ENCODE measurements at places on chromosomes 5 and 9.

DNA sequence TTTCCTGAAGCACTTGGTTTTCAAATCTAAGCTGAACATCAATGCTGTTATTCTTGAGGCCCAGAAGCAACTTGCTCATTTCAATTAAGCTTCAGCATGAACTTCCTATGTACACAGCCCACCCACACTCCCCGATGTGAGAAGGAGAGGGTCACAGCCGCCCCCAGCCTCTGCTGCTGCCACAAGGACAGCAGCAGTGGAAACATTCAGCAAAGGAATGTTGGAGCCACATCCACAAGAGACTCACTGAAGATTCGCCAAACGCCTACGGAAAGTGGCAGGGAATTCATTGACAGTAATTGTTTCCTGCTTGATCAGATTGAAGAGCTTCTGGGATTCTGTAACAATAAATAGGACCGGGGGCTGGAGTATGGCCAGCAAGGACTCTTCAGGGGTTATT lies 2.9 kb downstream of the TGFBI start:
- no peak for DNase-seq

- DNase-seq, result peak; percentile 9
These were observed 621 bp downstream of the CEP72 start for GRCh38 chr5:612498-613424.

GRCh38 chr9:6788162-6789016 lies 30.6 kb downstream of the KDM4C start:
- DNase-seq, result peak; percentile 43

DNA sequence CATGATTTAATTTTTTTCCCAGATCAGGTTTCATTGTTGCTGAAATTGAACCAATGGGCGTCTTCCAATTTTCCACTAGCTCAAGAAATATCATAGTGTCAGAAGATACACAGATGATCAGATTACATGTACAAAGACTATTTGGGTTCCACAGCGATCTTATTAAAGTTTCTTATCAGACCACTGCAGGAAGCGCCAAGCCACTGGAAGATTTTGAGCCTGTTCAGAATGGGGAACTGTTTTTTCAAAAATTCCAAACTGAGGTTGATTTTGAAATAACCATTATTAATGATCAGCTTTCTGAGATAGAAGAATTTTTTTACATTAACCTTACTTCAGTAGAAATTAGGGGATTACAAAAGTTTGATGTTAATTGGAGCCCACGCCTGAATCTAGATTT lies 251.6 kb downstream of the ADGRV1 start:
- DNase-seq, result no peak

DNA sequence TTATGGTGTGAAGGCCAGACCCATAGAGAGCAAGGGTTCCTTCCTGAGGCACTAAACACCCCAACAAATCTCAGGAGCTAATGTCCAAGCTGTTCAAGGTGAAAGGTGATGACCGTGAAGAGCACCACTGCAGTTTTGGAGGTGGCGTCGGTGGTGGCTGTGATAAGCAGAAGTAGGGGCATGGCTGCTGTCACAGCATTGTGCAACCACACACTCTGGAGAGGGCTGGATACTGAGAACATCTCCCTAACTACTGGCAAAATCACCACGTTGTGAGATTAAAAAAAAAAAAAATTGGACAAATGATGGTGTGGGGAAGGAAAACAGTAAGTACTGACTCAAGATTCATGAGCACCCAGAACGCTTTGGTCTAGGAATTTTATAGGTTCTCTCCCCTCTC lies 156.5 kb downstream of the PJA2 start:
- no peak for DNase-seq

DNA sequence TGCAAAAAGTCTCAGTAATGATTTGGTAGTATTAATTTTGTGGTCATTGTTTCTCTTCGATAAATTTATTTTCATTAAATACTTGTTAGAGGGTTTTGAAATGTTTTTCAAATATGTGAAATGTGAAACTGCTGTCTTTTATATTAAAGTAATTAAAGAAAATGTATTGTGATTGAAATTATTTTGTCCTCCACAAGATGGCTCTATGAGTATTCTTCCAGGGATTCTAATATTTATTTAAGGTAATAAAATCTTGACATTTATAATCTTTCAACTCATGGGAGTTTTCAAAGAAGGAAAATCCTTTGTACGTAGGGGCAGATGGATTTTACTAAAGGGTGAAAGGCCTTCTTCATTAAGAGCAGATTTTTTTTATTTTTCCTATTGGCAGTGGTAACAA lies 19.3 kb downstream of the ISOC1 start:
- no peak for DNase-seq

GRCh38 chr9:33249983-33250382 lies 10.0 kb downstream of the SPINK4 start:
- DNase-seq, result no peak

- peak; percentile 86 for DNase-seq
These were observed at the start of gene PCDHGB1 for GRCh38 chr5:141349917-141350619. Gene PCDHGB1 (plus strand): TSS chr5:141350099. CDS start chr5:141350261, 162 bp downstream.

DNA sequence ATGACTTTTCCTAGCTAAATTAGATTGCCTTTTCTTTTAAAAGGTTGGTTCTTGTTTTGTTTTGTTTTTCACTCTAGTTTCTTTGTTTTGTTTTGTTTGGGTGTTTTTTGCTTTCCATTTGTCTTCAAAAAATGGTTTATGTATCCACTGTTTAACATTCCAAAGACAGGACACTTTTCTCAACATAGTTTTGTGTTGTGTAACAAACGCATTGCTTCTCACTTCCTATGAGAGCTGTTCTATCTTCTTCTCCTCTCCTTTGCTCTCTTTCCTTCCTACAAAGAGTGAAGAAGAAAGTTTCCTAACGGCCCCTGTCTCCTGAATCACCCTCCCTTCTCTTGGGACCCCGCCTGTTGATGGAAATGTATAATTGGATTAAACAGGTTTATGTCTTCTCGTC lies 539.7 kb downstream of the ACTL7B start:
- DNase-seq, result no peak

DNA sequence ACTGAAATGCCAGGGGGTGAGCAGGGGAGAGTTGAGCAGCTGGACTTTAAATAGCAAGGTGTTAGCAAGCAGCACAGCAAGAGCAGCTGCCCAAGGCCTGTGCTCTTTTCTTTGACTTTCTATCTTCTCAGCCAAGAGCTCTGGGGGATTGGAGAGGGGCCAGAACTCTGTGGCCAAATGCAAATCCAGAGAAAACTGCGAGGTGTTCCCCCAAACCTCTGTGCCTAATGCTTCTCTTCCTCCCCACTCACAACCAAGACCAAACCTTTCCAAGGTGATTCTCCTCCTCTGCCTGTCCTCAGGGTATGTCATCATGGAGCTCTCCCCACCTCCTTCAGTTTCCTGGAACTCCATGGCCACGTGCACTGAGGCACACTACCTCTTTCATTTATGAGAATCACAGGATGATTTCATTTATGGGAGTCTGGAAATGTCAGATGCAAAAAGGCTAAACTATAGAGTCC lies 118.7 kb upstream of the WWC1 start:
- DNase-seq, result peak; percentile 67

GRCh38 chr9:89519366-89519805 lies 21.5 kb upstream of the SEMA4D start:
- peak; percentile 12 for DNase-seq

DNA sequence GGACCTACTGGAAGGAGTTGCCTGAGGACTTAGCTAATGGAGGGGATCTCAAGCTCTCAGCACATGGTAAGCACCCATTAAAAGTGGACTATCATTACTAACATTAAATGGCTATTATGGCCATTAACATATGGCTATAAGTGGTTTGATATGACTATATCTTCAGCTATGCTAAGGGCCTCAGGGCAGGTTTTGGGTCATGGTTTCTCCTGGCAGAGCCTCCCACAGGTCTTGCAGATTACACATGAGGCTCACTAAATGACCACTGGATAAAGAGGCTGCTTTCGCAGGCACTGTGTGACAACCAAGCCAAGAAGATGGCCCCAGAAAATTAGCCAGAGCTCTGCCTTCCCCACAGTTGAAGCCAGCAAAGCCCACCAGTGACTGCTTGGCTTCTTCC lies 15.4 kb downstream of the CCNJL start:
- DNase-seq, result peak; percentile 53

- DNase-seq, result no peak
These were observed 3.7 kb downstream of the NR4A3 start for GRCh38 chr9:99825172-99826046.

- DNase-seq, result no peak
These were observed 122.2 kb upstream of the MAN2A1 start for GRCh38 chr5:109567374-109568044.

DNA sequence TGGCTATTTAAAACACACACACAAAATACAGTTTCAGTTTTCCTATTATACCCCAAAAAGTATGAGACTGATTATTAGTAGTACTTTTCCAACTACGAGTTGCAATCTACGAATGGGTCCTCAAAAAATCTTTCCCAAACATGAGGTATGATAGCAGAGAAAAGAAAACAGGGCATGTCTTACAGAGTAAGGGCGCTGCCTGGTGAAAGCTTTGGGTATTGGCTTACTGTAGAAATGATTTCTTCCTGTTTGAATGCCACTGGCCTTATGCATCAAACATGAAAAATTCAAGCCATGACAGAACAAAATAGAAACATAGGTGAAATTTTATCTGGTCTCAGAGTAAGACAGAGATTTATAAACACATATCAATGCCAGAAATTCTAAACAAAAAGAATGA lies 448.0 kb downstream of the SPOCK1 start:
- DNase-seq, result peak; percentile 22

DNA sequence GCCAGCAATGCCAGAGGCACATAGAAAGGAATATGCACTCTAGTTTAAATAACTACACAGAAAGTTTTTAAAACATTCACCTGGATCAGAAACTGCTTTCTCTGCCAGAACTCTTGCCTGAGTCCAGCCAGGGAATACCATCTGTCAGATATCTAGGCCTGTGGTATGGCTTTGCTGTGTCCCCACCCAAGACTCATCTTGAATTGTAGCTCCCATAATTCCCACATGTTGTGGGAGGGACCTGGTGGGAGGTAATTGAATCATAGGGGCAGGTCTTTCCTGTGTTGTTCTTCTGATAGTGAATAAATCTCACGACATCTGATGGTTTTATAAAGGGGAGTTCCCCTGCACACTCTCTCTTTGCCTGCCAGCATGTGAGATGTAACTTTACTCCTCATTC lies 41.5 kb upstream of the KCNV2 start:
- no peak for DNase-seq

GRCh38 chr5:161547738-161548486 lies 1.4 kb upstream of the GABRB2 start:
- no peak for DNase-seq

GRCh38 chr9:136542241-136543040 lies 3.4 kb downstream of the NOTCH1 start:
- DNase-seq, result no peak

DNA sequence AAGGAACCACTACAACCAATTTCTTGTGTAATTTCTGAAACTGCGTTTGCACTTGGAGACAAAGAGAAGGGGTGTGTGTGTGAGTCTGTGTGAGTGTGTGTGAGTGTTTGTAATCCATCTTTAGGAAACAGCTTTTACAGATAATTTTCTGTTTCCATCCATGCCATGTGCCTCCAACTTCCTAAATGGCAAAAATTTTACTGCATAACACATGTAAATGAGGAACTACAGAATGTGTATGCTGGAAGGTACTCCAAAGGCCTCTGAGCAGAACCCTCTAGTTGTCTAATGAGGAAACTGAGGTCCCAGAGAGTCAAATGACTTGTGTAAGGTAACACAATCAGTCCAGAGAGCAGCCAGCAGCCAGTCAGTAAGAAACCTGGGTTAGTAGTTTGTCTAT lies 20.8 kb downstream of the MAMDC2 start:
- no peak for DNase-seq

DNA sequence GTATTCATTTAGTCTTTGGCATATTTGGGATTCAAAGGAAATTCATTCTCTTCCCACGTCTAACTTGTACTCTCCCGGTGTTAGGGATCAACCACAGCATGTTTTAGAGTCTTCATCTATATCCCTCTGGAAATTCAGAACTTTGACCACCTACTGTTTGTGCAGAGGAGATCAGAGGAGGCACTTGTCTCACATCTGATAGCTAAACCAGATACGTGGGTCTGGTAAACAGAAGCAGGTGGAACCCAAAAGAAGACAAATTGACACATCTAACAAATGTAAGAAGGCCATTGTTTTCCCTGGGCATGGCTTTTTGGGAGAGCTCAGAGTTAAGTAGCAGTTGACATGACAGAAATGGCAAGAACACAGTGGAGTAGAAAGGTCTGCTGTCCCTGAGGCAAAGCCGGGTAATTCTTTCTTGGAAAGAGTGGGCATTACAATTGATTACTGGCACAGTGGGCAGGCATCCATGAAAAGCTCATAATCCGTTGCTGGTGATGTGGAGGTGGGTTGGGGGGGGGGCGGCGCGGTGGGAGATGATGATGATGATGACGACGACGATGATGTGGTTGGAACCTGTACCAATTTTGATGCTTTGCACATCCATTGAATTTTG lies 27.5 kb downstream of the PIP5K1B start:
- DNase-seq, result no peak

- DNase-seq, result no peak
These were observed 505.3 kb upstream of the ZNF608 start for GRCh38 chr5:125251703-125252102.

DNA sequence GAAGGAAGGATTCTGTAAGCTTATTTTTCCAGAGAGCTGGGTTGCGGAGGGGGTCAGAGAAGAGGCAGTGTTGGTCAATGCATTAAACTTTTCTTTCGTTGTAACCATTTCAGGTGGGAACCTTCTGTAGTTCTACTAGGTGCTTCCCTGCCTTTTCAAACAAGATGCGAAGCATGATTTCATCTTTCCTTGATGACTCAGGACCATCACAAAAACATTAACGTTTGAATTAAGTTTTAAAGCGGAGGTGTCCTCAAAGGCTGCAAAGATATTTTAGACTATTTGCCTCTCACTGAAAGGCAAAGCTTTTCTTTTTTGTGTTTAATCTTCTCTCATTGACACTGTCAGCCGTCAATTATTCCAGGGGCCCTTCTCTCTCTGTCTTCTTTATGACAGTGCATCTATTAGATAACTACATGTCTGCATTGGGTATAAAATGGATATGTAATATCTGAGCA lies 26.3 kb upstream of the FAT2 start:
- no peak for DNase-seq

- DNase-seq, result no peak
These were observed 167.2 kb upstream of the IRX4 start for GRCh38 chr5:2049876-2050275.

GRCh38 chr5:56862909-56863308 lies 46.5 kb upstream of the SETD9 start:
- DNase-seq, result no peak

- DNase-seq, result no peak
These were observed 163.4 kb downstream of the ICE1 start for GRCh38 chr5:5585751-5586341.

DNA sequence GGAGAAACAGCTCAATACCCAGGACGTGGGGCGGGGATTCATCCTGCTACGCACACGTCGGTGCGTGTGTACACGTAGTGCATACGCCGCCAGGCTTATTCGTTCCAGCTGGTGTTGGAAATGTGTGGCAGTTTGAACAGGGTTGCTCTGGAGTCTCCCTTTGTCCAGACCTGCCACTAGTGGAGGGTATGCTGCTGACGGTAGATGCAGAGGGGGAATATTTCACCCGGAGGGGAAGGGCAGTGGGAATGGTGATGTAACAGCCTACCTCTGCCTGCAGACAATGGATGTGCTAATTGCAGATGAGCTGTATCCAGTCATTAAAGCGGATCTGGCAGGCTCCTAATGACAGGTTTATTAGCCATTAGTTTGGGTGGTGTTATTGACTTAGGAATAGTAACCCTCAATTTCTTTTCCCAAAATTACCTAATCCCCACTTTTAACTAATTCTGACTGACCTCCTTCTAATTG lies 142.7 kb downstream of the PAX5 start:
- no peak for DNase-seq

Data from RPMI7951 (cell line).